ENCODE measurements at places on chromosomes 3 and 15.

GRCh38 chr3:147572970-147573340 is 163.8 kb downstream of the ZIC1 start:
- no peak for DNase-seq

DNA sequence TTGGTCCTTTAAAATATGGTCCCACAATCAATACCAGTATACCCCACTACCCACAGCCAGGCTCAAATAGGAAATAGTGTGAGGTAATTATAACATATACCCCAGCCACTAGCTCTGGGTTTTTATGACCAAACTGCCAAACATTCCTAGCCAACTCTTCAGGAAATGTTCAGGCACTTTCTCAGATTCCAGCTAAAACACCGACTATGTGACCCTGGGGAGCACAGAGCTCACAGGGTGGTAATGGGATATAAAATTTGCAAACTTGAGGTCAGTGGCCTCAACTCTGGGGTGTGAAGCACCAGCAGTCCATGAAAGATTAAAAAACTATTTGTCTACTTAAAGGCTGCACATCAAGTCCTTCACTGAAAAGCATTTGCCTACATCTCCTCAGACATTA is 12.9 kb downstream of the FBN1 start:
- DNase-seq: no peak

DNA sequence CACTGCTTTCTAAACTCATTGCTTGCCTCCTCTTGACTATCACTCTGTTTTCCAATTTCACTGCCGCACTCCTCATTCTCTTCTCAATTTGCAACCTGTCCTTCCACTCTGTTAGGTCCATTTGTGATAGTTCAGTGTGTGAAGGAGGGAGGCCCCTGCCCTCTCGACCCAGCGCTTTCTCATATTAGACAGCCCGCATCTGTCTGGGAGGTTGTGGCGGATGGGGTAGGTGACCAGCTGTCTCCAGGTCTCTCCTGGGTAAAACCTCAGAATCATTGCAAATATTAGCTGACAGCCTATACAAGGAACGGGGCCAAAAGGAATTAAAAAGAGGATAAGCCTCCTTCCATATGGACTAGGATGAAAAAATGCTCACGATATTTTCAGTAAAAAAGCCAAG is 358.3 kb downstream of the SHQ1 start:
- DNase-seq: no peak

DNA sequence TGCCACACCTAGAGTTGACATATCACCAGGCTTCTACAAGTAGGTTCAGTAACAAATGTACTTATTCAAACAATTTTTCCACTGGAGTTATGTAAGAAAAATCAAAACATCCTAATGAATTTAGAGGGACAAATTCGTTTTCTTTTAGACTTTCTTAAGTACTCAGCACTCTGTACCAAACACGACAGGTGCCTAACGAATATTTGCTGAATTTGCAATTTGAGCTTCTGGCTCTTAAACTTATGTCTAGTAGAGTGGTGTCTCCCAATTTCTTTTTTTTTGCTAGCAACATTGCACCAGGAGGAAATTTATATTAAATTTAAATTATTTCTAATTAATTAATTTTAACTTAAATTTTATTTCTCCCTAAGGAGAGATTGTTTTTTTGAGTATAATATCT is 397.0 kb downstream of the CNTN3 start:
- DNase-seq: no peak

GRCh38 chr15:83105440-83105839 is 2.0 kb upstream of the TM6SF1 start:
- no peak for DNase-seq

- no peak for DNase-seq
These were observed 11.3 kb upstream of the APEH start for GRCh38 chr3:49662720-49663413.

GRCh38 chr15:58951388-58952007 is 18.0 kb upstream of the SLTM start:
- no peak for DNase-seq
